ENCODE measurements at places on chromosomes 7 and 10.

- DNase-seq: no peak
These were observed 39.0 kb upstream of the PTPRZ1 start for GRCh38 chr7:121833991-121834390.

DNA sequence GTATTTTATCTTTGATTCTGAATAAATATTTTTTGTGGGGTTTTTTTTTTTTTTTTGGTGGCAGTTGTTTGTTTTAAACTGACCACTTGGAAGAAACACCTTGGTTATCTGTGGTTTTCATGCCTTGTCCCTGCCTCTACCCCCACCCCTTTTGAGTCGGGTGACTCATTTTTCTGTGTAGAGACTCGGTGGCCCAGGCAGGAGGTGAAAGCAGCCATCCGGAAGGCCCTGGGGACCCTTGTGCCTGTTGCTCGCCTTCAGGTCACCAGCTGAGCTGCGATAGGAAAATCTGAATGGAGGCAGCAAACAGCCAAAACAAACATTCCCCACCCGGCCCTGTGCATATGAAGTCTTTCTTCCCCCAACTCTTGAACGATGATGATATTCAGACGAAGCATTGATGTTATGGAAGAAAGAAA, 22.8 kb downstream of the CYP17A1 start:
- DNase-seq: no peak

DNA sequence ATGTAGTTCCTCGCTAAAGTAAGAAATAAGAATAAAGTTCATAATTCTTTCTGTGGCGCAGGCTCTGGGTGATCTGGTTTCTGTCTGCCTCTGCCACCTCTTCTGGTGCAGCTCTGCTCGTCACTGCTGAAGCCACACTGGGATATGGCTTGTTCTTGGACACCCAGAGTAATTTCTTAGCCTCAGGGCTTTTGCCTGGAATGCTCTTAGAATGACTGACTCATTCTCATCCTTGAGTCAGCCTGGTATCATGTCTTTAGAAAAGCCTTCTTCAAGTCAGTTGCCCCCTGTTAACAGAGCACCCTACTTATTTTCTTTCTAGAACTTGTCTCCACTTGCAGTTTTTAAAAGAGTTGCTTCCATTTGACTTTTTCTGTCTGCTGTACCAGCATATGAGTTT, 2.0 kb downstream of the ZSCAN25 start:
- no peak for DNase-seq

DNA sequence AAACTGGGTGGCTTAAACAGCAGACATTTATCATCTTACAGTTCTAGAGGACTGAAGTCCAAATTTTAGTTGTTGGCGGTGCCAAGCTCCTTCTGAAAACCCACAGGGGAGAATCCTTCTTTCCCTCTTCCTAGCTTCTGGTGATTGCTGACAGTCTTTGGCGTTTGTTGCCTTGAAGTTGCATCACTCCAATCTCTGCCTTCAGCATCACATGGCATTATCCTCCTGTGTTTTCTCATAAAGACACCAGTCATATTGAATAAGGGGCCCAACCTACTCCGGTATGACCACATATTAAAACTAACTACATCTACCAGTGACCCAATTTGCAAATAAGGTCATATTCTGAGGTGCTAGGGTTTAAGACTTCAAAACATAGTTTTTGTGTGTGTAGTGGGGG, 472.1 kb upstream of the IGFBP3 start:
- DNase-seq: no peak
